NCI-H1092 treated with DMSO at 0.1 percent for 48 hours (cell line): ENCODE measurements at places on chromosomes 2 and 18.

GRCh38 chr18:2325308-2325849 lies 245.9 kb downstream of the METTL4 start:
- no peak for DNase-seq

DNA sequence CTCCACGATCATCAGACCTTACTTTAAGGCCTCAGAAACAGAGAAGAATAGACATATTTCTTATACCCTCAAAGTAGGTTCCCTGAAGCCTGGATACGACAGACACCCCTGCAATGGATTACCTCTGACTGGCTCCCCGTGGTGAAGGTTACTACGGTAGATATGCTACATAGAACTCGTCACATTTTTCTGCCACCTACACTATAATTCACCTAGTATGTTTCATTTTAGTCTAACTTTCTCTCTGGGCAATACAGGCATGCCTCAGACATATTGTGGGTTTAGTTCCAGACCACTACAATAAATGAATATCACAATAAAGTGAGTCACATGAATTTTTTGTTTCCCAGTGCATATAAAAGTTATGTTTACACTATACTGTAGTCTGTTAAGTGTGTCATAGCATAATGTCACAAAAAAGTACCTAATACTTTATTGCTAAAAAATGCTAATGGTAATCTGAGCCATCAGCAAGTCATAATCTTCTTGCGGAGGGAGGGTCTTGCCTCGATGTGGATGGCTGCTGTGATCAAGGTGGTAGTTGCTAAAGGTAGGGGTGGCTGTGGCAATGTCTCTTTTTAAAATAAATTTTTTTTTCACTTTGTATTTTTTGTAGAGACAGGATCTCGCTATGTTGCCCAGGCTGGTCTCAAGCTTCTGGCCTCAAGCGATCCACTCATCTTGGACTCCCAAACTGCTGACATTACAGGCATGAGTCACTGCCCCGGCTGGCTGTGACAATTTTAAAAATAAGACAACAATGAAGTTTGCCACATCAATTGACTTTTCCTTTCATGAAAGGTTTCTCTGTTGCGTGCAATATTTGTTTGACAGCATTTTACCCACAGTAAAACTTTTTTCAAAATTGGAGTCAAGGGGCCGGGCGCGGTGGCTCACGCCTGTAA lies 64.6 kb downstream of the TGIF1 start:
- no peak for DNase-seq

DNA sequence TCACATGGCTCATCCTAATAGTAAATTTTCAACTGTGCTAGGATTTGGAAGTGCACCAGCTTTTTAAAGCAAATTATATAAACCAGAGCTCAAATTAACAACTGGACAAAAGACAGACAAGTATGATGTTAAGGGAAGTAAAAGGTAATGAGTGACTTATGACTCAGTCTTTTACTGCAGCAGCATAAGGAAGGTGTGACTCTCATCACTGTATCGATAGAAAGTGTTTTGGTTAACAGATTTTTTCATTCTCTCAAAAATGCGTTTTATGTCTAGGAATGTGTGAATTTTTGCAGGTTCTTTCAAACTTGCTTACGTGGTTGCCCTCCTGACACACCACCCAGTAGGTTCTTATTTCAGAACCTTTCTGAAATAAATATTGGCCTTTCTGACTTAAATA lies 244.2 kb upstream of the BOD1L2 start:
- DNase-seq, result no peak

GRCh38 chr2:15271276-15271675 lies 289.9 kb downstream of the NBAS start:
- no peak for DNase-seq

DNA sequence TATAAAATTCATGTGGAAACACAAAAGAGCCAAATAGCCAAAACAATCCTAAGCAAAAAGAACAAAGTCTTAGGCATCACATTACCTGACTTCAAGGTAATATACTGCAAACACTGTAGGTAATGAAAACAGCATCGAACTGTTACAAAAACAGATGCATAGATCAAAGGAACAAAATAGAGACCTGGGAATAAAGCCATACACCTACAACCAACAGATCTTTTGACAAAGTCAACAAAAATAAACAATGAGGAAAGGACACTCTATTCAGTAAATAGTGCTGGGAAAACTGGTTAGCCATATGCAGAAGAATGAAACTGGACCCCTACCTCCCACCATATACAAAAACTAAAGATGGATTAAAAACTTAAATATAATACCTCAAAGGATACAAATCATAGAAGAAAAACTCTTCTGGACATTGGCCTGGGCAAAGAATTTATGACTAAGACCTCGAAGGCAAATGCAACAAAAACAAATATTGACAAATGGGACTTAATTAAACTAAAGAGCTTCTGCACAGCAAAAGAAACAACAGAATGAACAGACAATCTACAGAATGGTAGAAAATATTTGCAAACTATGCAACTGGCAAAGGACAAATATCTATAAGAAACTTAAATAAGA lies 218.0 kb downstream of the PHLPP1 start:
- no peak for DNase-seq

- DNase-seq, result no peak
Observed at GRCh38 chr2:84386336-84387040, 72.6 kb downstream of the SUCLG1 start.

DNA sequence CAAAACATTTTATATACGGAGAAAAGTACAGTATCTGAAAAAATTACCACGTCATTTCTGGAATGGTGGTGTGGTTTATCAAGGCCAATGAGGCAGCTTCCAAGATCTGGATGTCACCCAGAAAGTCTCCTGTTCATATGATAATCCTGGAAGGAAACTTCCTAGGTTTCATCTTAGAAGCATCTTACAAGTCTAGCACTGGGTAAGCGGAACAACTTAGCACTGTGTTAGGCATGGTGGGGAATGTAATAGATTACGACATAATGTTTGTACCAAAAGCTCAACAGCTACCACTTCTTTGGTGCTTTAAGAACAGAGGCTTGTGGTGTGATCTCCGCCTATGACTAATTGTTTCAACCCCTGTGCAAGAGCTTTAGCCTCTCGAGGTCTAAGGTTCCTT lies 63.1 kb upstream of the LYPD1 start:
- no peak for DNase-seq

DNA sequence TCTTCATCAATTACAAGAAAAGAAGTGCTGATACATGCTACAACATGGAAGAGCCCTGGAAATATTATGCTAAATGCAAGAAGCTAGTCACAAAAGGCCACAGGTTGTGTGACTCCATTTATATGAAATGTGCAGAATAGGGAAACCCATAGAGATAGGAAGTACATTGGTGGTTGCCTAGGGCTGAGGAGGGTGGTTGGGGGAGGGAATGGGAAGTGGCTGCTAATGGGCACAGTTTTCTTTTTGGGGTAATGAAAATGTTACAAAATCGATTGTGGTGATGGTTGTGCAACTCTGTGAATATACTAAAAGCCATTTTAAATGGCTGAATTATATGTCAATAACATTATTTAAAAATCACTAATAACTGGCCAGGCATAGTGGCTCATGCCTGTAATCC lies 24.3 kb upstream of the RESP18 start:
- no peak for DNase-seq

GRCh38 chr18:57953883-57954282 lies 90.1 kb upstream of the NEDD4L start:
- no peak for DNase-seq

DNA sequence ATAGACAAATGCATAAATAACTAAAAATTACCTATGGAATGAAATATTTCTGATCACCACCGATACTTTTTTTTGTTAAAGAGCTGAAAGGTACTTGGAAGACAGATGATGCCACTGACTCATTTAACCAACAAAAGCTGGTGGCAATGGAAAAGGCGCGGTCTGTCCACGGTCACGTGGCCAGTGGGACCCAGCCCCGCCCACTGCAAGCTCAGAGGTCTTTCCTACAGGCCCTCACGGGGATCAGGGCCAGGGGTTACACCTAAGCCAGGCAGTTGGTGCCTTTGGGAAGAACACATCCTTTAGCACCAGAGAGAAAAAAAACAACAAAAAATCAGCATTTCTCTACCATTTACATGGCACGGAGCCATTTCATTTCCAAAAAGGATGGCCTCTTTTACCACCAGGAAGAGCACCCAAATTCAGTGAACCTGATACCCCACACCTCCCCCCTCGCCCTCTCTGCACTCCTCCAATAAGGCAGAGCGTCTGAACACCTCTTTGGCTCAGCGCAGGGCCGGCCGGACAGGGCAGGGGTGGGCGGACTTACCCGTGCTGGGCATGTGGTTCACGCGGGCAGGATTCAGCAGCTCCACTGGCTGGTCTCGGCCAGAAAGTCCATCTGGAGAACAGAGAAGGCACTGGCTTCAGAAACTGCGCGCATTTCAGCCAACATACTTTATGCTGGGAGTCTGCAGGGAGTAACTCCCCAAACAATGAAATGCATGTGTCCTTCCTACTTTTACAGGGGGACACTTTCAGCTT lies 164.6 kb downstream of the HDAC4 start:
- DNase-seq, result no peak

- no peak for DNase-seq
Observed at GRCh38 chr18:58228176-58228575, 184.2 kb downstream of the NEDD4L start.

GRCh38 chr2:217934321-217935131 lies 68.3 kb downstream of the TNS1 start:
- no peak for DNase-seq

- DNase-seq, result no peak
Observed at GRCh38 chr18:26215247-26215970, 10.8 kb upstream of the TAF4B start.

DNA sequence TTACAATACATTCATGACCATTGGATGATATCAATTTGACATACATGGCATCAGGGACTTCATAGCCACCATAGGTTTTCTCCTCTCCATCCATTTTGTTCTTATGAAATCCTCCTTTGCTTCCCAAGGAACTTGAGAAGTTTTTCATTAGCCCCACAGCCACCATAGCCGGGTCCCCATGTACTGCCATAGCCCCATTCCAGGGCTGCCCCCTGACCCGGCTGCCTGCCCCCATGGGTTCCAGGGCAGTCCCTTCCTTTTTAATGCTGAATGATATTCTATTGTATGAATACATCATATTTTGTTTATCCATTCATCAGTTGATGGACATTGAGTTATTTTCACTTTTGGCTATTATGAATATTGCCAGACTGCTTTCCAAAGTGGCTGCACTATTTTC lies 20.4 kb downstream of the ATP6V1B1 start:
- DNase-seq, result no peak

DNA sequence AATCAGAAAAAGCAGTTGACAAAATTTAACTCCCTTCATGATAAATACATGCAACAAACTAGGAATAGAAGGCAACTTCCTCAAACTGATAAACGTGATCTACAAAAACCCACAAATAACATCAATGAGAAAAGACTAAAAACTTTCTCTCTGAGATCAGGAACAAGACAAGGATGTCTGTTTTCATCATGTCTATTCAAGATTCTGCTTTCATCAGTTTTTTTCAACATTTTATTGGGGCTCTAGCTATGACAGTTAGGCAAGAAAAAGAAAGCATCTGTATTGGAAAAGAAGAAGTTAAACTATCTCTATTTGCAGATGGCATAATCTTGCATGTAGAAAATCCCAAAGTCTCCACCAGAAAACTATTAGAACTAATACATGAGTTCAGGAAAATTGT lies 12.3 kb upstream of the CHST10 start:
- DNase-seq, result no peak

DNA sequence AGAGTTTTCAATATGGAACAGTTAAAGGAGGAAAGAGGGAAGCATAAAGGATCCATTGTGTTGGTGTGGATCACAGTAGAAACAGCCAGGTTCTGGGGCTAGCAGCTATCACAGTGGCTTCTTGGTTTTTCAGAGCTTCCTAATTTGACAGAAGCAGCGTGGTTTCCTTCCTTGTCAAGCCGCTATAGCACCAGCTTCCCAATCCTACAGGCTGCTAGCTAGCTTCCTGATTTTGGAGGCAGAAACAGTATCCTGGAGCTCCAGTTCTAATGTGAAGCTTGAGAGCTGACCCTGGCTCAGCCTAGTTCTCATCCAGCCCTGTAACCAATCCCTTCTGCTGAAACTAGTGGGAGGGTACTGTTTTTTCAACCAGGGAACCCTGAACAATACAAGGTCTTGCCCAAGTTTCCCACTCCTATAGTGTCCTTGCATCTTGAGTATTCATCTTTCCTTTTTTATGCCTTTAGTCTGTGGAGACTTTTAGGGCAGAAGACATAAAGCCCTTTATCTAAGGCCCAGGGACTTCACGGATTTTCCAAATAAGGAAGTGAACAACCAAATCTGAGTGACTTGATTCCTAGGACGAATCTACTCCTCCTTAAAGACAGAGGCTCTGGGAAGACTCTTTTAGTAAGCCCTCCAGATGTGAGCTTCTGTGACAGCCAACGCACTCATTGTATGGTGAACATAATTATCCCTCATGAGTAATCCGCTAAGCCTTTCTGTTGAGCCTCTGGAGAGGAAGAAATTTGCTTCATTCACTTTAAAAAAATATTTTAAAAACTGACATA lies 33.8 kb downstream of the CCDC93 start:
- DNase-seq, result no peak

GRCh38 chr18:56000041-56000440 lies 412.0 kb upstream of the TCF4 start:
- no peak for DNase-seq

- no peak for DNase-seq
Observed at GRCh38 chr18:3782901-3783300, 332.9 kb downstream of the TGIF1 start.

GRCh38 chr2:224772494-224772893 lies 56.3 kb upstream of the CCDC195 start:
- DNase-seq, result peak; percentile 50

- DNase-seq, result no peak
Observed at GRCh38 chr2:54722641-54723040, 821 bp upstream of the EML6 start.

DNA sequence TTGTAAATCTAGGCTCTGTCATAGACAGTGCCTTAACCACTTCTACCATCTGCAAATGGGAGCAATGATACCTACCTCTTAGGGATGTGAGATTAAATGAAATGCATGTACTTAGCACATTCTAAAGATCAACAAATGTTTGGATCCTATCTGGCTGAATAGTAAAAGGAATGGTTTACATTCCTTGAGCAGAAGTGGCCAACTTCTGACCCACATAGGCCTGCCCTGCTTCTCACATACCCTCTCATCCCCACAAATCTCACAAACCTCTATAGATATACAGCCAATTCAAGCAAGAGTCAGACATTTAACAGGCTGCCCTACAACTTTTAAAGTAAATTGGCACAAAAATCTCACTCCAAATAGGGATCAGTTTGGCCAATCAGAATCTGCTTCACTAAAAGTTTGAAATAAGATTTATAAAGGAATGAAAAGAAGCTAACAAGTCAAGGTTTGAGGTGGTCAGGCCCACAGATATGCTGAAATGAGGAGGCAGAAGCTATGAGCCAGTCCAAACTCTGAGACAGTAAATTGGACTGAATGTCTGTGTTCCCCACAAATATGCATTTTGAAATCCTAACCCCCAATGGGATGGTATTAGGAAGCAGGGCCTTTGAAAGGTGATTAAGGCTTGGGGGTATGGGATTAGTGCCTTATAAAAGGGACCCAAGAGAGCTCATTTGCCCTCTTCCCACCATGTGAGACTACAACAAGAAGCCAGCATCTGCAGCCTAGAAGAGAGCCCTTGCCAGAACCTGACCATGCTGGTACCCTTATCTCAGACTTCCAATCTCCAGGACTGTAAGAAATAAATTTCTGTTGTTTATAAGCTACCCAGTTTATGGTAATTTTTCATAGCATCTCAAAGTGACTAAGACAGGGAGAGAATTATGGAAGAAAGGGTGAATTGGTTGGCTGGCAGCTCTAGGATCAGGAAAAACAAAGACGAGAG lies 227.8 kb upstream of the RBMS1 start:
- DNase-seq, result no peak

- DNase-seq, result no peak
Observed at GRCh38 chr2:17426743-17427142, 91.5 kb downstream of the RAD51AP2 start.
